ENCODE measurements at places on chromosomes 12 and 14. TPM values are rescaled to one million over a fixed set of nuclear protein-coding genes. Genes with fewer than 3 reads are reported as not detected.

The OLR1 gene
- 0.61 TPM for polyA plus RNA-seq

The GZMB gene
- 0.32 TPM for polyA plus RNA-seq

The PPM1A gene
- polyA plus RNA-seq, result 55.6 TPM

The MYO1A gene
- 0.11 TPM for polyA plus RNA-seq

The RPGRIP1 gene
- 0.52 TPM for polyA plus RNA-seq

The DDIT3 gene
- 16.3 TPM for polyA plus RNA-seq

The GPR137C gene
- polyA plus RNA-seq, result 6.4 TPM

The C12orf54 gene
- polyA plus RNA-seq, result not detected

The CLEC6A gene
- 0.10 TPM for polyA plus RNA-seq

The MYF6 gene
- not detected for polyA plus RNA-seq

The ANKRD33 gene
- polyA plus RNA-seq, result 0.22 TPM

The CS gene
- 114 TPM for polyA plus RNA-seq

The STON2 gene
- polyA plus RNA-seq, result 44.1 TPM

The DAO gene
- polyA plus RNA-seq, result 0.33 TPM

DNA sequence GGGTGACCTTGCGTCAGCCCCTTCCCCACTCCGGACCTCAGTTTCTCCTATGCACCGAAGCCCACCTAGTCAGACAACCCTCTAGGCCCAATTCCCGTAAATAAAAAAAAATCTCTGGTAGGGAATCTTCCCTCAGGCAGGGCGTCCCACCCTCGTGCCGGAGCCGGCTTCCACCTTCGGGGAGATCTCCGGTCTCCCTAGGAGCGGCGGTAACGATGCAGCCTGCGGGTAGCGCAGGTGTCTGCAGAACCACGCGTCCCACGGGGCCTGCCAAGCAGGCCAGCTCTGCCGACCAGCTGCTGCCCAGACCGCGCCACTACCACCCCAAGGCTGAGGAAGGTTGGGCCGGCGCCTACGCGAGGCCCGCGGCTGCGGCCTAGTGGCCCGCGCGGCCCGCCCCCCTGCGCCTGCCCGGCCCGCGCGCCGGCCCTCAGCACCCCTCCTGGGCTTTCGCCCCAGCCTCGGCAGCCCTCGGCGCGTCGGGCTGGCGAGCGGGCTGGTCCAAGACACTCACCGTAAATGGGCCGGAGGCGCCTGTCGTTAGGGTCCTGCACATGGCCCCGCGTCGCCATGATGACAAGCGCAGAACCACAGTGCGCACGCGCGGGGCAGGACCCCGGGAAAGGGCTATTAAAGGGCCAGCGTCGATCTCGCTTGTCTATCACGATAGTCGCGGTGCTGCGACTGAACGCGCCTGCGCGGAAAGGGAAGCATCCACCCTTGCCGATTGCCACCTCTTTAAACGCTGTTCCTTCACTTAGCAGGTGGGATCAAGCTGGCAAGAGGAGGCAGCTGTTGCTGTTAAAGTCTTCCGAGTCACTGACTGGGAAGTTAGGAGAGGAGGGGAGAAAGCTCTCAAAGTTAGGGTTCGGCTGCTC, at the start of gene NAA25:
TSS of gene NAA25 (minus strand) at position 582 of the 878 bp plus-strand sequence. CDS start at position 572, 10 bp downstream.
- peak; percentile 78 for DNase-seq

- peak; percentile 8 for DNase-seq
Measured at GRCh38 chr14:38405851-38406635, 150.2 kb upstream of the CLEC14A start.

- no peak for DNase-seq
Measured at GRCh38 chr12:124328116-124328515, 33.2 kb downstream of the RFLNA start.

- no peak for DNase-seq
Measured at GRCh38 chr12:1130571-1130970, 139.5 kb downstream of the ERC1 start.

GRCh38 chr12:1605129-1606020, 11.0 kb upstream of the FBXL14 start:
- no peak for DNase-seq

DNA sequence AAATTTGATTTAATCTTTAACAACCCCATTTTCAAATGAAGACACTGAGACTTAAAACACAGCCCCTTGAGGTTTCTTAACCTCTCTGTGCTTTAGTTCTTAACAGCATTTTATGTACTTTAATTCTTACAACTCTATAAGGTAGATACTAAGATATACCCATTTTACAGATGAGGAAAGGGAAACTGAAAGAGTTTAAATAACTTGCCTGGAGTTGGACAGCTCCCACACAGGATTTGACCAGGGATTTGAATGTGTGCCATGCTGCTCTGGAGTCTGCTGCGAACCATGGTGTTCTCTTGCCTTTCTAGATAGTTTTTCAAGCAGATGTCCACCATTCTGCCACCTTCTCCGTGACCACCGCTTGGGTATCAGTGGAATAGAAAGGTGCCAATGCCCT, 28.2 kb downstream of the RNFT2 start:
- DNase-seq, result no peak

GRCh38 chr12:117421987-117422386, 60.6 kb upstream of the NOS1 start:
- DNase-seq, result no peak

- DNase-seq, result no peak
Measured at GRCh38 chr12:118821386-118821925, 159.9 kb upstream of the SRRM4 start.

DNA sequence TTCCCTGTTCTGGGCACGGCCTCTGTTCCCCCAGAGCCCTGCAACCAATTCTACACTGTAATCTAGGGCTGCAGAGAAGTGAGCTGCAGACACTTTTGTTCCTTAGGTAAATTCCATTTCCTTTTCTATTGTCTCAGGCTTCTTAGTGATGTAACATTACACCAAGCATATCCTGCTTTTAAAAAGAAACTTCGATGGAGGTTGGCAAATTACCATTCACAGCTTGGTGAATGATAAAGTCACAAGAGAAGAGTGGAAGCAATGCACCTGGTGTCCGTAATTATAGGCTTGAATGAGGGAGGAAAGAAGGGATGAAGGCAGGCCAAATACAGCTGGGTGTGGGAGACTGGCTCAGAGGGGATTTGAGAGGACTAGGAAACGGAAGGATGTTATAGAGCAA, 68.6 kb downstream of the PPM1A start:
- no peak for DNase-seq

DNA sequence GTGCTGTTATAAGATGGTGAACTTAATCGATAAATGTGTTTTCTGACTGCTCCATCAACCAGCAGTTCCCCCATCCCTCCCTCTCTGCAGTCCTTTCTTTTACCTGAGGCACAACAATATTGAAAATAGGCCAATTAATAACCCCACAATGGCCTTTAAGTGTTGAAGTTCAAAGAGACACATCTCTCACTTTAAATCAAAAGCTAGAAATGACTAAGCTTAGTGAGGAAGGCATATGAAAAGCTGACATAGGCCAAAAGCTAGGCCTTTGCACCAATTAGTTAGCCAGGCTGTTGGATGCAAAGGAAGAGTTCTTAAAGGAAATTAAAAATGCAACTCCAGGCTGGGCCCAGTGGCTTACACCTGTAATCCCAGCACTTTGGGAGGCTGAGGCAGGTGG, 43.7 kb downstream of the SAV1 start:
- DNase-seq, result no peak

- DNase-seq, result no peak
Measured at GRCh38 chr14:65075628-65076325, 26.5 kb downstream of the MAX start.

DNA sequence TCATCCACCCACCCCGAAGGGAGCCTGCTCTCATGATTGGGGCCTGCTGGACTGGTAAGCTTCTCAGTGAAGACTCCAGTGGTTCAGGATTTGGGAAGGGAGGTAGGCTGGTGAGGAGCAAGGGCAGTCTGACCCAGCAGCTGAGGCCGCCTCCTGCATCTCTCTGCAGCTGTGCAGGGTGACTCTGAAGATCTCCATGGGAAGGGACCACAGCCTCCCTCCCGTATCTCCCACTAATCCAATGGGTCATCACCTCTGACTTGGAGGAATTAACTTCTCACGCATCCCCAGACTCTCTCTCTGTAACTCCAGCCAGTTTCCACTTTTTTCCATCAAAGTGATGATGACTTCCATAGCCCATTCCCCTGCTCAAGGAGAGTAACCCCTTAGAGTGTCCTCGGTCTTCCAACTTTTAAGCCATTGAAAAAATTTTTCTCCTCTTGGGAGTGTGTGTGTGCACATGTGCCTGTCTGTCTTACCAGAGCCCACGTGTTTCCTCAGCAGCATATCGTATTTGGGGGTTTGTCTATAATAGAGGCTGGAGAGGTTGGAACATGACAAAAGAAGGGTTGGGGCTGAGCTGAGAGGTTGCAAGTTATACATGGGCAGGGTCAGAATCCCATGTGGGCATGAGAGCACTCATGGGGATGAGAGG, 11.3 kb downstream of the CLSTN3 start:
- DNase-seq, result no peak

DNA sequence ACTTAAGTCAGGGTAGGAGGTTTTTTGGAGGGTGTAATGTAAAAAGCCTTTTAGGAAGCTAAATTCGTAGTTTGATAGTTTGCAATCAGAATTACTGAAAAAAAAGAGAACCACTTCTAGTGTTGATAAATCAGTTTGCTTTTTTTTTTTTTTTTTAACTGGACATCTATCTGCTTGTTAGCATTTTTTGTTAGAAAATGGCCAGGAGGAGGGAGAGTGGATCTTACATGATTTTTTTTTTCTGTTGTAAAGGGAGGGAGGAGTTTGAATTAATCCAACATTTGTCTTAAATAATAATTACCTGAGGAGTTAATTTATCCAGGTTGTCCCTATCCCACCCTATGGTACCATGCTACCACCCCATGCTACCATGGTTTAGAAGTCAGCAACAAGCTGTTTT, 1.2 kb downstream of the FBXO34 start:
- no peak for DNase-seq

DNA sequence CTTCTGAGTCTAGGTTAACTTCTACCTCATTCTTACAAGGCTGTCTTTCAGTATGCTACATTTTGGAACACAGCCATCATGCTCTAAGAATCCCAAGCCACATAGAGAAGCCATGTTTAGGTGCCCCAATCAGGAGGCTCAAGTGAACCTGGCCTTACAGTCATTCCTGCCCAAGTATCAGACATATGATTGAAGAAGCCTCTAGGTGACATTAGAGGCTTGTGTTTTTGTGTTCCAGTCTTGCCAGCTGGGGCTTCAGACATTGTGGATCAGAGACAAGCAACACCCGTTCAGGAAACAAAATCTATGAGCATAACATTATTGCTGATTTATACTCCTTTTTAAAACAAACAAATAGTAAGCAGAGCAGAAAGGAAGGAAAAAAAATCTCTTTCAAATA, 8.1 kb upstream of the SLC16A7 start:
- DNase-seq, result no peak

DNA sequence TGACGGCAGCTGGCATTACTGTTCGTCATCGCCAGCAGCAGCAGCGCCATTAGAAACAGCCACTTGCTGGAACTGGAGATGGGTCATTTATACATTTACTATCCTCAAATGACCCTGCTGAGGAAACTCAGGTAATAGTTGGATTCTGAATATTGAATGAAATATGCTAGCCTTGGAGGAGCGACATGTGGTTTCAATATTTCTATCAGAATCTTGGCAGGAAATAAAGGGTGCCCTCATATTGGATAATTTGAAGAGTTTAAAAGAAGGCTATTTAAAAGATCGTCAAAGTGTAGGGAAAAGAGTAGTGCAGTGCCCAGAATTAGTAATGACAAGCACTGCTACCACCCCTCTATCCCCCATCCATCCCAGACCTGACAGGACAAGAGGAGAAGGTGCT, 109.6 kb upstream of the CPM start:
- DNase-seq, result no peak

DNA sequence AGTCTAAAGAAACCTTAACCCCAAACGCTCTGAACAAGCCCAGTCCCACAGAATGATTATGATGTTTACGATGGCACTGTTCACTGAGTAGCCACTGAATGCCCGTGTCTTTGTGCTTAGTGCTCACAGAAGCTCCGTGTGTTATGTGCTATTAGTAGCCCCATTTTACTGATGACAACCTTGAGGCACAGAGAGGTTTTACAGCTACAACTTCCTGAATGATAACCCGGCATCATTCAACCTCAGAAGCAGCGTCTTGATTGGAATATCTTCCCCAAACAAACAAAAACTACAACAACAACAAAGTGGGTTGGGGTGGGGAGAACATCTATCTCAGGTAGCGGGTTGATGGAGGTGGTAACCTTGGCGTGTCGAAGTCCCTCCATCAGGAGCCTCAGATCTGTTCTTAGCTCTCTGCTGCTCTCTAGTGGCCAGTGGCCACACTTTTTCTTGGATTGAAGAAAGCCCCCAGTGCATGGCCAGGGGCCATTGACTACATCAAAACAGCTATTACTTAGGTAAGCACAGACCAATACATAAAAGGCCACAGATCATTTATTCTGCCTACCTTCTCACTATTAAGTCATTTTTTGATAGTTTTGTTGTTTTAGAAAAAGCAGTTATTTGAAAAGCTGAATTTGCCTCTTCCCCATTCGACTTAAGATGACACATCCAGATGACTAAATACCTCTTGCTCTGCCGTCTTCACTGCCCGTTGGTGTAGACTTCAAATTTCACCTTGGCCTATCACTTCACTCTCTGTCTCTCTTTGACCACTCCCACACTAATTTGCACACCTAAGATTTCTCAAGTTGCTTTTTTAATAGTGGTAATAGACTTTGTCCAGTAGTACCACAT, 376.9 kb downstream of the GALC start:
- no peak for DNase-seq

DNA sequence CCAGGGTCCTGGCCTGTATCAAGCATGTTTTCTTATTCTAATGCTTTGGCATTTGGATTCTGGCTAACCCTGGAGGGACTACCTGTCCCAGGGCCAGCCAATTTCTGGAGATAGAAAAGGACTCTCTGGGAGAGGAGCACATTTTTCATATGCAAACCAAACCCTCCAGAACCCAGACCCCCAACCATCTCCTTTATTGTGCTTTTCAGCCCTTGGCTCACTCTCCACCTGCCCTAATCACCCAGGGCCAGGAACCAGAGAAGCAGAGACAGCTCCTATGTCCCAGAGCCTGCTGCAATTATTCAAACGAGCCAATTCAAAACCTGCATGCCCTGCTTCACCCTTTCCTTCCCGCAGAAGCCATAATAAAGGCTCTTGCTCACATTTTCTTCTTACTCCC, 23.8 kb downstream of the HSPB8 start:
- no peak for DNase-seq

DNA sequence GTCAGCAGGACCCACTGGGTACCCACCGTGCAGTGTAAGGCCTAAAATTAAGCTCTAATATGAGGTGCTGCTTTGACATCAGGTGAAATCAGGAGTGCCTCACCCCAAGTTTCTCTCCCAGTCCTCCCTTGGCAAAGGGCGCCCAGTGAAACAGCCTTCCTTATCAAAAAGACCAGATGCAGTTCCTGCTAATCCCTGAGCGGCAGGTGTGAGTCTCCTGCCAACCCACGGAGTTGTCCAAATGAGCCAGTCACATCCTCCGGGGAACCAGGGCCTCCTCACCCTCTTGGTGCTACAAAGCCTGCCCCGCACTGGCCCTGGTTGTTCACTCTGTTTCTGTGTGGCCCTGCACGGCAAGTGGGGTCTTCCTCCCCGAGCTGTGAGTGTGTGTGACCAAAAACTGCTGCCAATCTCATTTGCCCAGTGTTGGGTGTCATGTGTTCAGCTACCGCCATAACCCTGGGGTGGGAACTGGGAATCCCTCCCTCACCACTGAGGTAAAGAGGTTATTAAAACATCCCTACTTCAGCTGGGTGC, 20.2 kb upstream of the P2RX4 start:
- no peak for DNase-seq
